DMS53 (cell line): ENCODE measurements at places on chromosomes 1 and 21.

- no peak for DNase-seq
Observed at GRCh38 chr21:14964621-14965020, 100.2 kb downstream of the NRIP1 start.

GRCh38 chr21:35257413-35257812 is 208.3 kb upstream of the RUNX1 start:
- DNase-seq = peak; percentile 84

DNA sequence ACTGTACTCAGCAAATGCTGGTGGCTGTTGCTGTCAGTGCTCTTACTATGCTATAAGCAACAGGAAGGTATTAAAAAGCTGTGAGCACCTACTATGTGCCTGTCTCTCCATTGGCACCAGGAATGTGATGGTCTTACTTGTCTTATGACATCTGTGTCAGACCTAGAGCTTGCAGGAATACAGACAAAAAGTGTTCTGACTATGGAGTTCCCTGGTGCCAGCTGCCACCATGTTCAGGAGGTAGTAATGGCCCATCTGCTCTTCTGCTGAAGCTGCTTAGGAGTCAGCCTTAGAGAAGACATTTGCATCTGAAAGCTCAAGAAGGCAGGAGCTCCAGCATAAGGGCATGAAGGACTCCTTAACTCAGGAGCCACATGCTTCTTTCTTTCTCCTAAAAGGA is 52.3 kb downstream of the MAB21L3 start:
- DNase-seq = no peak

- DNase-seq = peak; percentile 44
Observed at GRCh38 chr1:6462412-6463119, 3.4 kb downstream of the TNFRSF25 start.

GRCh38 chr1:52798331-52798730 is 44.2 kb upstream of the ZYG11A start:
- no peak for DNase-seq

GRCh38 chr1:66415281-66415680 is 118.7 kb upstream of the SGIP1 start:
- no peak for DNase-seq

- DNase-seq = no peak
Observed at GRCh38 chr1:56081736-56082135, 497.6 kb downstream of the PLPP3 start.

GRCh38 chr1:18307329-18307898 is 173.3 kb upstream of the KLHDC7A start:
- no peak for DNase-seq

DNA sequence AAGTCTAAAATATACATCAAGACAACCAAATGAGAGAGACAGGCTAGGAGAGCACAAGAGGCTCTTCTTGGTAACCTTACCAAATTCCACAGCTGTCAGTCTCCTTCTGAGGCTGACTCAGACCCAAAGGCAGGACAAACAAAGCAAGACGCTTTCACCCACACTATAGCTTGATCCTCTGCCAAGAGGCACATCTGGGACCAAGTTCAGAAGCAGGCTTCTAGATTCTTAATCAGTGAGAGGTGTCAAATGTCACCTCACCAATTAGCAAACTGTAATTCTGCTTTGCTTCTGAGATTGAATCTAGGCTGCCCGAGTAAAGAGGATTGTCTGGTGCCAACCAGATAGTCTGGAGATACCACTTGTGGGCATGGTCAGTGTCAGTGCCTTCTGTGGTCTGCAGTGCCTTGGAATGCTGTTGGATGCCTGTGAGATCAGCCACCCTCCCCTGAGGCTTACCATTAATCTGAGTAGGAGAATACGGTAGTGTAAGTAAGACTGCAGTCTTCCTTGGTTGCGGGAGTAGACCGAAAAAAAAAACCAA is 151.0 kb downstream of the FMN2 start:
- no peak for DNase-seq

GRCh38 chr1:84708031-84708430 is 17.8 kb upstream of the SSX2IP start:
- DNase-seq = no peak

DNA sequence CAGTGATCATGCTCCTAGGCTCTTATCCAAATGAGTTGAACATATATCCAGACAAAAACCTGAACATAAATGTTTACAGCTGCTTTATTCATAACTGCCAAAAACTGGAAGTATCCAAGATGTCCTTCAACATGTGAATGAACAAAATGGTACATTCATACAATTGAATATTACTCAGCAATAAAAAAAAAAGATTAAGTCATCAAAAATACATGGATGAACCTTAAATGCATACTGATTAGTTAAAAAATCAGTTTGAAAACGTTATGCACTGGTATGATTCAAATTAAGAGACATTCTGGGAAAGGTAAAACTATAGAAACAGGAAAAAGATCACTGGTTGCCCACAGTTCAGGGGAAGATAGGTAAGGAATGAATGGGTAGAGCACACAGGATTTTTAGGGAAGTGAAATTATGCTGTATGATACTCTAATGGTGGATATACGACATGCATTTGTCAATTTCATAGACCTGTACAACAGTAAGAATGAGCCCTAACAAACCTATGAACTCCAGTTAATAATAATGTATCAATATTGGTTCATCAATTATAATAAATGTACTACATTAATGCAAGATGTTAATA is 3.1 kb downstream of the LRRC40 start:
- no peak for DNase-seq

DNA sequence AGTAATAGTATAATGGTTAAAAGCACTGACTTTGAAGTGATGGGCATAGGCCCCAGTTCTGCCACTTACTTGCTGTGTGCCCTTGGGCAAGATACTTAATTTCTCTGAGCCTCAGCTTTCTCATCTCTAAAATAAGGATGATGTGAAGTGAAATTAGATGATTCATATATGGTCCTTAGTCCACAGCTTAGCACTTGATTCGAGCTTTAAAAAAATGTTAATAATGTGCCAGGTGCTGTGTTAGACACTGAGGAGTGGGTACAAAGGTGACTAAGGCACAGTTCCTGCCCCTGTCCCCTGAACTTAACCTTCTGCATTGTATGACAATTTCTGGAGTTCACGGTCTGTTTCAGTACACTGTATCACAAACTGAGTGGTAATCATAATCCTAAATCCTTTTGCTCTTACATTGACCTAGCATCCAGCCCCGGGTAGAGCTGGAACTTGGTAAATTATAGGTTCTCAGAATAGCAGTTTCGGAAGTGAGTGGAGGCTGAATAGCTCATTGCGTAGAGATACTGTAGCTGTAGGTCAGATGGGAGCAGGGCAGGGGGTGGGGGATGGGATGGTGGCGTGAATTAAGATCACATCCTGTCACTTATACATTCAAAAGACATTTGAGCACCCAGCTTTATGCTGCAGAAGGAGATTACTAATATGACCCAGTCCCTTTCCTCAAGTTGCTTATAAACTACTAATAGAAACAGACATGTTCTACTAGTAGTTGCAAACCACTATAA is 1.5 kb downstream of the ZNF691 start:
- no peak for DNase-seq

- no peak for DNase-seq
Observed at GRCh38 chr1:221331273-221332183, 410.4 kb downstream of the DUSP10 start.

DNA sequence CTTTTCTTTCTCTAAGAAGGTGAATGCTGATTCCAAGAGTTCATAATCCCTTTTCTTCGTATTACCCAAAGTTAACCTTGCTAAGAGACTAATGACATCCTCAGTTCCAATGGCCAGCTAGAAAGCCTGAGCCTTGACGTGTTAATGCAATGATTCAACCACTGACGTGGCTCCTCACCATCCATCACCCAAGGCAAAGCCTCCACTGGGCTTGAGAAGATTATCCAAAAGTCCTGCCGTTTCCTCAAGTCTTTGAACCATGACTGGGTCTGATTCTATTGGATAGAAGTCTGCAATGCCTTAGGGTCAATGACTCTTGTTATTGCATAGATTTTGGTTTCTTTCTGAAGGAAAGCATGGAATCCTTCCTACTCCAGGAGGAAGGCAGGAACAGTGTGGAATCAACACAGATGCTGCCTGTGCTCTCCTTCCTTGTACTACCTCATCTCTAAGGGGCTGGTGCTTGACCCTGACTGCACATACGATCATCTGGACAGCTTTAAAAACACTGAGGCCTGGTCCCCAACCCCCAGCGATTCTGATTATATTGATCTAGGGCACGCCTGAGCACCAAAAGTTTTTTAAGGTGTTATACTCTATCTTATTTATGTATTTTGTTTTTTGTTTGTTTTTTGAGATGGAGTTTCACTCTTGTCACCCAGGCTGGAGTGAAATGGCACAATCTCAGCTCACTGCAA is 69.3 kb upstream of the ANGPTL1 start:
- no peak for DNase-seq

DNA sequence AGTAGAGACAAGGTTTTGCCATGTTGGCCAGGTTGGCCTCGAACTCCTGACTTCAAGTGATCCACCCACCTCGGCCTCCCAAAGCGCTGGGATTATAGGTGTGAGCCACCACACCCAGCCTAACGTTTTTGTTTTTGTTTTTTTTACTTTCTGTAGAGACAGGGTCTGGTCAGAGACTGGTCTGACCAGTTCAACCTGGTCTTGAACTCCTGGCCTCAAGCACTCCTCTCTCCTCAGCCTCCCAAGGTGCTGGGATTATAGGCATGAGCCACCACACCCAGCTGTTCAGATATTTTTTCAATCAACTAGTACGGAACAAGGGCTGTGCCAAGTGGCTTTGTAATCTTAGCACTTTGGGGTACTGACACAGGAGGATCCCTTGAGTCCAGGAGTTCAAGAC is 209.5 kb downstream of the RERE start:
- no peak for DNase-seq

GRCh38 chr1:21590934-21591333 is 78.2 kb downstream of the RAP1GAP start:
- no peak for DNase-seq

GRCh38 chr1:197567442-197567841 is 207.8 kb downstream of the DENND1B start:
- DNase-seq = peak; percentile 3

- no peak for DNase-seq
Observed at GRCh38 chr1:41876576-41877445, 41.9 kb downstream of the HIVEP3 start.

DNA sequence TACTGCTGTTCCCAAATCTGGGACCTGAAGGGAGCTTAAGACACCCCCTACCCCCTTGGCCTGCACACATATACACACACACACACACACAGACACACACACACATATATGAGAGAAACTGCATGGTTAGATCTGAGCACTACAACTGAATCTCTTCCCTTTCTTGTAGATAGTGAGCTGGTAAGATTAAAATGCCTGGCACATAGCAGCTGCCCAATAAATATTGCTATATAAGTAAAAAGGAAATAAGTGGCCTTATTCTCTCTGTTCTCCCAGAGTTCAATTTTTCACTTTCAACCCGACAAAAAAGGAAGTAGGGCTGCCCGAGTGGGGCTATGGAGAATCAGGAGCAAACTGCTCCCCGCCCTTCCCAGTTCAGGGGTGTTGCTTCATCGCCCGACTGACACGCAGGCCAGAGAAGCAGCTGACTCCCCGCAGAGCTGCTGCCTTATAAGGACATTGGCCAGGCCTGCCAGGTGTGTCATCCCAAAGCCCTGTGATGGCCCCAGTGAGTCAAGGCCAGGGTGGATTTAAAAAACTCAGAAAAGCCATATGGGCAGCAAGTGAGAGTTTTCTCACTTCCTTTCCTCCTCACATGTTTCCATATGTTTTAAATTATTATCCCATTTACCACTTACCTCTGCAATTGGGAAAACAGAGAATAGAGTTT is 106.5 kb upstream of the SLC44A3 start:
- peak; percentile 85 for DNase-seq

DNA sequence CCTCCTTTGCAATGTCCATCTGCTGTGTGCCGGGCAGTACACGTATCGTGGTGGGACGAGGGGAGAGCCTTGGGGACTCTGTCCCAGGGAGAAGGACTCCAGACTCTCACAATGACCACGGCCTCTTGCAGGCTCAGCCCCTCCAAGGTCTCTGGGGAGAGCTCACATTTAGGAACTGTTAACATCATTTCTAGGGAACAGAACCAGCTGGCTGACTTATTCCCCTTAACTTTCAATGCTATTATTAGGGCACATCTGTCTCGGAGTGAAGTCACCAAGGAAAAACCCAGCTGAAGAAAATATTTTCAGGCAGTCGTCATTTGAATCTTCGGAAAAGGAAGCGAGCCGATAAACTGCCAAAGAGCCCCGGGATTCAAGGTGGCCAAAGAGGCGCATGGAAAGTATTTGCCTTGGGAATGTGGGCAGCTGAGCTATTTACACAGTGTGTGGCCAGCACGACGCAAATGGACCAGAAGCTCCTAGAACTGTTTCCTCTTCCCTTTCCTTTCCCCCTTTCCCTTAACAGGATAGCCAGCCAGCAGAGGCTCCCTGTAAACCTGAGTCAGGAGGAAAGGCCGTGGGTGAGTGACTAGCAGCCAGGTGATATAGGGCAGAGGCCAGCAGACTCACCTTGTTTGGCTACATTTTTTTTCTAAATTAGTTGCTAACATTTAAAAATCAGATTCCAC is 74.5 kb downstream of the ITPKB start:
- DNase-seq = peak; percentile 32
